ENCODE measurements at places on chromosomes 2 and 18.

- DNase-seq: no peak
These were observed 4.0 kb upstream of the SLC35F5 start for GRCh38 chr2:113760400-113760799.

- no peak for DNase-seq
These were observed 120.5 kb upstream of the CXCR4 start for GRCh38 chr2:136238286-136239078.

GRCh38 chr2:40169430-40169829, 282.5 kb downstream of the SLC8A1 start:
- DNase-seq: no peak

DNA sequence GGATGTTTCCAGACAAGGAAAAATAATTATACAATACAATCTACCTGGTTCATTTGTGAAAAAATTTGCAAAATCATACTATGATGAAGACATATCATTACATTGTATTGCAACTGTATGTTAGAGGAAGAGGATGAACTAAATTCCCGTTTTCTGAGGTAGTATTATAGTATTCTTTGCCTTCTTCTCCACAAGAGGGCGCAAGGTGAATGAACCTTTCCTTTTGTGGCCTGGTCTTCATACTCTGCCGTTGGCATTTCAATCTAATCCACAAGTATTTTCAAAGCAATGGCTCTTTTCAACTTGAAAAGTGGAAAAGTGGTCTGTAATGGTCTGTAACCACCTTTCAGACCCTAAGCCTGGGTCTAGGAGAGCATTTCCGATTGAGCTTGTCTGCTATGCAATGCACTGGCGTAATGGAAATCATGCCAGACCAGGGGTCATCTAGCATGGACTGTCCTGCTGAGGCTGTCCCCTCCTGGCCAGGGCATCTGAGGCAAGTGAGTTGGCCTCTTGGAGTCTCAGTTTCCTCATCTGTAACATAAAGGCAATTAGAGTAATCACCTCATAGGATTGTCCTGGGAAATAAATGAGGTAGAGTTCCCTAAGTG, 30.8 kb upstream of the ZNF396 start:
- no peak for DNase-seq

DNA sequence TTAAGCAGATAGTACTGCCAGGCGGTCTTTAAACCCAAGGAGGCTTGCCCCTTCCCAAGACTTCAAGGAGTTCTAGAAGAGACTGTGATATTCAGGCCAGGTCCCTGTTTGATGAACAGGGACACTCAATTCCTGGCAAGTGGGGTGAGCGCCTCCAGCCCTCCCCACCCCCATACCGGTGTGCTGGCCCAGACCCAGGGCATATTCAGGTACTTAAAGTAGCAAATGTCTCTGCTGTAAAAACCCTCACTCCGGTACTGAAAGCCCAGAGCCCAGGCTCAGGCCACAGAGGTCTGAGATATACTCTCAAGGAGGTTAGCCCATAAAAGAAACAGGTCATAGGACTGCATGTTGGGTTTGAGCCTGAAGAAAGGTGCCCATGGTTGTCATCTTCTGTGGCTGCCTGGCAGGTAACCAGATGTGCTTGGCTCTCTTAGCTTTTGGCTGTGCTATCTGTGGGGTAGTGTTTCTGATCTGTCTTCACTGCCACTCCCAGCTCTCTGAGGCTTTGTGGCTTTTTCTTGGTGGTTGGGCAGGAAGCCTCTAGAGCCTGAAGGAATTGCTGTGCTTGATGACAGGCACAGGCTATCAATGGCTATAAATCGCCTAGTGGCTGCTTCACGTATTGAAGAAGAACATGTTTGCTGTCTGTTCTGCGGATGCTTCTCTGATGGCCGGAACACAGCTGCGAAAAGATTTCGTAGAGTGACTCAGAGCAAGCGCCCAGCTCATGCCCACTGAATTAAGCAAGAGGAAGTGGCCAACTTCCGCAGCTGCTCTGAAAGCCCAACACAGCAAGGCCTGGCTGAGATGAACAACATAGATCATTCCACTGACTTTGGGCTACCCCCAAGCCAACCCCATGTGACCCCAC, 63.3 kb upstream of the ALPP start:
- peak; percentile 13 for DNase-seq

- no peak for DNase-seq
These were observed 59.1 kb downstream of the INO80C start for GRCh38 chr18:35438480-35439234.

- DNase-seq: no peak
These were observed 7.2 kb downstream of the STK36 start for GRCh38 chr2:218679119-218679518.

DNA sequence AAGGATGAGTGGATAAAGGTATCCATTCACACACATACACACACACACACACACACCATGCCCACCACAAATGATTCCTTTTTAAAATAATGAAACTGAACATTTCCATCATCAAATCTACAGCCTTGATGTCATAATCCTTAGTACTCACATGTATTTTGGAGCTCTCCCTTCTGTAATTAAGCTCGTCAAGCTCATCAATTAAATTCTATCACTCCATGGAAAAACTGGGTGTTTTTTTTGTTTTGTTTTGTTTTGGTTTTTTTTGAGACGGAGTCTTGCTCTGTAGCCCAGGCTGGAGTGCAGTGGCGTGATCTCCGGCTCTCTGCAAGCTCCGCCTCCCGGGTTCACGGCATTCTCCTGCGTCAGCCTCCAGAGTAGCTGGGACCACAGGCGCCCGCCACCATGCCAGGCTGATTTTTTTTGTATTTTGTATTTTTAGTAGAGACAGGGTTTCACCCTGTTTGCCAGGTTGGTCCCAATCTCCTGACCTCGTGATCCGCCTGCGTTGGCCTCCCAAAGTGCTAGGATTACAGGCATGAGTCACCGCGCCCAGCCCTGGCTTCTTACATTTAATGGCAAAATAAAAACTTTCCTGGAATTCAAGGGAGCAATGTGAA, 78.6 kb upstream of the RGPD4 start:
- DNase-seq: no peak

DNA sequence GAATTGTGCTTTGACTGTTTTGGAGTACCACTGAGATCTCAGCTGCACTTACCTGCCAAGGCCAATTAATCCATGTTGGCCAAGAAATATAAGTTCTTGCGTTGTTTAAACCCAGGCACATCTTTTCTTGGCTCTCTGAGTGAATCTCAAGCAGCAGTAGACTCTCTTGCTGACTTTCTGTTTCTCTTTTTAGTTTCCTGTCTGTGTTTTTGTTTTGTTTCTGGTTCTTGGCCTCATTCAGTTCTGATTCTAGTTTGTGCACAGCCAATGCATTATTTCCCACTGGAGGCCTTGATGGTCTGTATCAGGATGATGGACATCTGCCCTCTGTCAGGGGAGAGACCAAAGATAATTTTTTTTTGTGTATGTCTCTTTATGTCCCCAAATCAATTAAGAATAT, 379.4 kb downstream of the CDH2 start:
- DNase-seq: no peak

GRCh38 chr2:172811027-172811426, 75.4 kb downstream of the RAPGEF4 start:
- DNase-seq: no peak

DNA sequence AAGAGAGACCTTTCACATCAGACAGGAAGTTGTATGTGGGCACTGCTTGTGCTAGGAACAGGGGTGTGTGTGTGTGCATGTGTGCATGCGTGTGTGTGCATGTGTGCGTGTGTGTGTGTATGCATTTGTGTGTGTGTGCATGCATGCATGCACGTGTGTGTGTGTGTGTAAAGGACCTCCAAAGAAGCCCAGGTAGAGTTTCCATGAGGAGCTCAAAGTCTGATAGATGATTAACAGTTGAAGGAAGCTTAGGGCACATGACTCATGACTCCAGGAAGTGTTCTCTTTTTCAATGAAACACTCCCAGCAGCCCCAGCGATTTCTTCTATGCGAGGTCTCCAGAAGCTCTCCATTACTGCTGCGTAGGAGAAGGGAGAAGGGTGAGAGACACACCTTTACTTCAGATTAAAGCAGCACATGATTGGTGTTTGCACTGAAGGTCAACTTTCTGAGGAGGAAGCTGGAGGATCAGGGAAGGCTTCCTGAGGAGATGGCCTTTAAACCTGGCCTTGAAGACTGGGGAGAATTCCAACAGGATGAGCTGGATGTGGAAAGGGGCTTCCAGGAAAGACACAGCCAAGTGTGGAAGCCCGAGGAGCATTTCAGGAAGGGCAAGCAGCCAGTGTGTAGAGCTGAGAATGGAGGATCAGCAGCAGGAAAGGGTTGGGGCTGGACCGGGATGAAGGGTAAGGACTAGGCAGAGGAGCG, 77.7 kb downstream of the SMAD4 start:
- no peak for DNase-seq

- DNase-seq: no peak
These were observed 278.7 kb downstream of the BCL2 start for GRCh38 chr18:63040788-63041410.

- no peak for DNase-seq
These were observed 15.1 kb downstream of the COBLL1 start for GRCh38 chr2:164826293-164827243.

DNA sequence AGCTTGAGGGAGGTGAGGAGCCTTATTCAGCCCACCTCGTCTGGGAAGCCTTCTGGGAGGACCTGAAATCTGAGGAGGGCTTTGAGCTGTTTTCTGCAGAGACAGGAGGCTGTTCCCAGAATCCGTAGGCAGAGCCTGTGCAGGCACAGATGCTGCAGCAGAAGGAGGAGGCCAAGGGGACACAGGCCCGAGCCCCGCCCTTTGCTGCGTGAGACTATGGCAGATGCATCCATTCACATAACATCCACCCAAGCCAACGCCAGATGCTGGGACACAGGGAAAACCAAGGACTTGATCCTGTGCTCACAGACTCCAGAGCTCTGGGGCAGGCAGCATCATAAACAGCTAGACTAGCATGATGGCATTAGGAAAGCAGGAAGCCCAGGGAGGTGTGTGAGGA, 98.2 kb downstream of the KCNF1 start:
- no peak for DNase-seq

GRCh38 chr2:86235196-86235980, 36.1 kb downstream of the MRPL35 start:
- no peak for DNase-seq

DNA sequence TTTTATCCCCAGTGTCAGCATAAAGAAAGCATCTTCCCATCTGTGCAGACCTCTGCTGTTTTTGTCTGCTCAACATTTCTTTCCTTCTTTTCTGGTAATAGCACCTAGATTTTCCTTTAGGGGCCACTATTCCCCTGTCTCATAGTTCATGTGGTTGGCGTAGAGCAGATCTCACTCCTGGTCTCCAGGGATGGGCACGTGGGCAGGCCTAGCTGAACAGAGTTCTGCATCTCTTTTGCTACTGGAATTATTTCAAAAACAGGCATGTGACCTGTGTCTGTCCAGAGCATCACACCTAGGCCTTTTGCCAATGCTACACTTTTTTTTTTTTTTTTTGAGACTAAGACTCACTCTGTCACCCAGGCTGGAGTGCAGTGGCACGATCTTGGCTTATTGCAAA, 17.7 kb upstream of the ICOS start:
- DNase-seq: no peak

- DNase-seq: no peak
These were observed 119.0 kb downstream of the ARL4C start for GRCh38 chr2:234377761-234378391.

- peak; percentile 26 for DNase-seq
These were observed 2.4 kb downstream of the MARS2 start for GRCh38 chr2:197707316-197708213.

- DNase-seq: no peak
These were observed 406.1 kb downstream of the LRATD1 start for GRCh38 chr2:15038366-15039364.

- DNase-seq: no peak
These were observed 87.8 kb downstream of the UPP2 start for GRCh38 chr2:158189526-158189925.

DNA sequence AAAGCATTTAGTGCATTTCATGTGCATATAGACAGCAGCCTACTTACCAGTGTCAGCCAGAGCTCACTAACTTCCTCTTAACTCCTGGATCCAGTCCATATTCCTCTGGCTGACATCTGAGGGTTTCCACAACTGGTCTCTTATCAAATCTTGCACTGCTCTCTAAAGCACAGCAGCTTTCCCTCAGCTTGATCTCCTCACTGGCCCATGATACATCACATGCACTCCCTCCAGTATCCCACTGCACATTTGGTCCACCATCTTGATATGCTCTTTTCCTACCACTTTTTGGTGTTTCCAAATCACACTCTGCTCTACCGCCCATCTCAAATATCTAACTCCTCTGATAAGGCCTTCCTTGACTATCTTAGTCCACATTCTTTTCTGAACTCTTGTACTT, 105.0 kb upstream of the ZFP36L2 start:
- no peak for DNase-seq

DNA sequence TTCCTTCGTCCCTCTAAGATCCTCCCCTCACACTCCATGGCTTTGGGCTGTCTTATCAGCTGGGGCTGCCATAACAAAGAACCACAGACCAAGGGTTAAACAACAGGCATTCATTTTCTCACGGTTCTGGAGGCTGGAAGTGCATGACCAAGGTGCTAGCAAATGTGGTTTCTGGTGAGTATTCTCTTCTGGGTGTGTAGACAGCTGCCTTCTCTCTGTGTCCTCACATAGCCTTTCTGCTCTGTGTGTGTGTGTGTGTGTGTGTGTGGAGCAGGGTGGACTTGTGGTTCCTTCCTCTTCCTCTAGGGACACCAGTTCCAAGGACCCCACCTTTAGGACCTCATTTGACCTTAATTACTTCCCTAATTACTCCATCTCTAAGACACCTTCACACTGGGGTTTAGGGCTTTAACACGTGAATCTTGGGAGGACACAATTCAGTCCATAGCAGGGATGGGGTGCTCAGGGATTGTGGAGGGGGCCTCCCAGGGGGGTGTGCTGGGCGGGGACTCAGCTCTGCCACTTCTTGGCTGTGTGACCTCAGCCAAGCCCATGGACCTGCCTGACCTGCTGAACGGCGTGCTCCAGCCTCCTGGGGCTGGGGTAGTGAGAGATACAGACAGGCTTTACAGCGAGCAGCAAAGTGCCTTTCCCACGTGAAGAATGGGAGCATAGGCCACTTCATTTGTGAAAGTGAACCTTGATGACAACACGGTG, 38.0 kb downstream of the ACKR3 start:
- no peak for DNase-seq

DNA sequence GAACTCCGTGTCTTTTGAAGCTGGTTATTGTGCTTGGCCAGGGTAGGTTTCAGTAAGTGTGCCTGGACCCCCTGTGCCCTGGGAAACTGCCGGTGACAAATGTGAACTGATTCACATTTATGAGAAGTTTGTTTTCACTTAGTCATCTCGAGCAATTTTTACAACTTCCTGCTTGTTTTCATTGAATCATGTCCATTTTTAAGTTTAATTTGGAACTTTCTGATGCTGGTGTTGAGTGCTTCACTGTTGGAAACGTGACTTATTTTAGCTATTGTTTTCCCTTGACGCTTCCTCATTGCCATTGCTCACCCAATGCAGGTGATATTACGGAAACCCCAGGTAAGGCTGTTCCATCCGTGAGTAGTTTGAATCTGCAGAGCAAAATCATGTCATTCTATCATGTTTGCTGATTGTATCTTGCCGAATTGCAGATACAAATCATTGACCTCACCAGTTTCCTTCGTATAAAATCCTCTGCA, 97.2 kb downstream of the RTN4 start:
- DNase-seq: no peak

Measured in anterior cingulate cortex (tissue), 58 donors.